ENCODE measurements at places on chromosomes 12 and 14.

DNA sequence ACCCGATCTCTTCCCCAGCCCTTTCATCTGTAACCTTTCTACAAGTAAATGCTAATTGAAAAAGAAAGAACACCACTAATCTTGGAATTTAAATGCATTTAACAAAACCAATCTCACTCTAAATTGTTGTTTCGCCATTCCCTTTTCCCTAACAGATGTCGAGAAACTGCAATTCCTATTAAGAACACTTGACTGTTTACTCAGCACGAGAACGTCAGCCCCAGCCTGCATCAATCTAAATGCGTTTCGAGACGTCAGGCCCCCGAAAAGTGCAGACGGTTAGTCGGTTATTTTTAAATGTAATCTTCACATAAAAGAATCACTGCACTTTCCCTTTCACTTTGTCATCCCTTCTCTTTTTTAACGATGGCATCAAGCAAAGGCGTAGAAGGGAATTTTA is 837.6 kb downstream of the VRK1 start:
- DNase-seq = no peak

DNA sequence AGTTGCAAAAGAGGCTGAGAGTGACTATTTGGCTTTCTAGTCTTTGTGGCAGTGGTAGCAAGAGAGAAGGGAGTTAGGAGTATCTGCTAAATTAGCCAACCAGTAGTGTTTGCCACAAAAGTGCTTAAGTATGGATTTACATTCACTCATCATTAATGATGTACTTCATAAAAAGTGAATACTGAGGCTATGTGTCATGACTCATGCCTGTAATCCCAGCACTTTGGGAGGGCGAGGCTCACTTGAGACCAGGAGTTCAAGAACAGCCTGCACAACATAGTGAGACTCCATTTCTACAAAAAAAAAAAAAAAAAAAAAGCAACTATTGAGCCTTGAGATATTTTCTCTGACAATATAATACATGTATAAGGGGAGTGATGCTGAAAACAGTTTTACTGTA is 36.8 kb downstream of the CCDC177 start:
- DNase-seq = no peak

- DNase-seq = no peak
These were observed 1.3 kb downstream of the LRRK2 start for GRCh38 chr12:40225984-40226602.

DNA sequence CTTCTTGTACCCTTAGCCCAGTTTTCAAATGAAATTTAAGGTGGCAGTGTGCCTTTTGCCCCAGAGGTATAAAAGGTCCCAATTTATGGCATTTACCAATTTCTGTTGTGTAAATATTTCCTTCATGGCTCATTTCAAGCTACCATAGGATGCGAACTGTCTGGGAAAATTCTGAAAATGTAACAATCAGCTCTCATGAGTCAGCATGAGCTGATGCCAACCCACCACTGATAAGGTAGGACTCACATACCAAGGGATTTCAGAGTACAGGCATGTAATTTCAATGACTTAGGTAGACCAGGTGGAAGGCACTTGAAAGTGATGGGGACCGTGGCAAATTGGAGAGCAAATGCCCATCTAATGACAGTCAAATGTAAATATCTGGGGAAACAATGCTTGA is 169.5 kb downstream of the TTC8 start:
- DNase-seq = no peak

- no peak for DNase-seq
These were observed 421.9 kb upstream of the PRICKLE1 start for GRCh38 chr12:43011383-43011926.

DNA sequence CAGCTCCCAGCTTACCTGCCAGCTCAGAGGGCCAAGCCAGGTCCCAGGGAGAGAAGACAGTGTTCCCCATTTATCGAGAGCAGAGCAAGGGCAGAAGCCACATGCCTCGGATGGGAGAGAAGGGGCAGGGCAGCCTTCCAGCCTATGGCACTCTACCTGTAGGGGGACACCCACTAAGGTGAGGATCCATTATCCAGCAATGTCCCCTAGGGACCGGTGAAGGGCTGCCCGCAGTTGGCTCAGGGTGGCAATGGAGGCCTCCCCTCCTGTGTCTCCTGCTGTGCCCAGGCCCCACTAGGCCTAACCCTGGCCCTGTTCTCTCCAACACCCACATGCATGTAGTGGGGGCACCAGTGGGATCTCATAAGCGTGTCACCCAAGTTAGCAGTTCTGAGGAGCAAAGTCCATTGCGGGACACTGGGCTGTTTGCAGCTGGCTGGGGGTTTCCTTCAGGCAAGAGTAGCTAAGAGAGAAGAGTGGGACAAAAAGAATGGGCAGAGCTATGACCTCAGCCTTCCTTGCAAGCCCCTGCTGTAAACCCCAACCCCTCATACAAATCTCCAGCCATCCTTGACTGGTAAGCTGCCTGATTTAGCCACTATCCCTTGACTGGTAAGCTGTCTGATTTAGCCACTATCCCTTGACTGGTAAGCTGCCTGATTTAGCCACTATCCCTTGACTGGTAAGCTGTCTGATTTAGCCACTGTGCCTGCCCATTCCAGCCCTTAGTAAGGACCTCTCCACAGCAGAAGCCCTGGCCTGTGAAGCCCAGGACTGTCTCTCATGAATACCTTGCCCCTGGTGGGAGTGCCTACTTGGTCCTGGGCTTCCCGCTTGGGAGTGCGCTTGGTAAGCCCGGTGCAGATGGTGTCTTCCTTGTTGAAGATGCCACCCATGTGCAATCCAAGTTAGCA is 5.2 kb upstream of the ASB2 start:
- no peak for DNase-seq

DNA sequence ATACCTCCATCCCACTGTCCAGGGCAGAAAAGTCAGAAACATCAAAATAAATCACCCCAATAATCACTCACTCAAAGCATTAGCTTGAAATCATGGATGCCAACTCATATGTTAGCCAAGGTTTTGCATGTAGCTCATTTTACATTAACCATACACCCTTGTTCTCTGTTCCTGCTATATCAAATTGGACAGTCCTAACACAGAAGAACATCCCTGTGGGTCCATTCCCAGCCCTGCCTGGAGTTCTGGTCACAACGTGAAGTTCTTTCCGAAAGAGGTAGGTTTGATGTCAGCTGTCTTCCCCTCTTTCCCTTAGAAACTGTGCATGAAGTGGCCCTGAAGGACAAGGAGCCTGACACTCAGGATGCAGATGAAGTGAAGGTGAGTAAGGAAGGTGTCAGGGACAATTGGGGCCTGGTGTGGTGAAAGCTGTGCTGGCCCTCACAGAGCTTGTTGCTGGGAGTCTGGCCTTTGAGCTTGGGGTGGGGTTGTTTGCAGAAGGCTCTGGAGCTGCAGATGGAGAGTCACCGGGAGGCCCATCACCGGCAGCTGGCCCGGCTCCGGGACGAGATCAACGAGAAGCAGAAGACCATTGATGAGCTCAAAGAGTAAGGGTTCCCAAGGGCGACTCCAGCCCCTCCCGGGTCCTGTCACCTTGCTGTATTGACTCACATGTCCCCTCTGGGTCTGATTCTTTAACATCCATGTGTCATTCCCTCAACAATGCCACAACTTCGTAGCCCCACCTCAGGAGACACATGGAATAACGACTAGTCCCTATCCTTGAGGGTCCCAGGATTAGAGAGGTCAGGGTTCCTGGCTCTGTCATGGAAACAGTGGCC is 15.0 kb upstream of the PIP4K2C start:
- no peak for DNase-seq

GRCh38 chr14:76607510-76607909 is 153.8 kb upstream of the VASH1 start:
- no peak for DNase-seq

DNA sequence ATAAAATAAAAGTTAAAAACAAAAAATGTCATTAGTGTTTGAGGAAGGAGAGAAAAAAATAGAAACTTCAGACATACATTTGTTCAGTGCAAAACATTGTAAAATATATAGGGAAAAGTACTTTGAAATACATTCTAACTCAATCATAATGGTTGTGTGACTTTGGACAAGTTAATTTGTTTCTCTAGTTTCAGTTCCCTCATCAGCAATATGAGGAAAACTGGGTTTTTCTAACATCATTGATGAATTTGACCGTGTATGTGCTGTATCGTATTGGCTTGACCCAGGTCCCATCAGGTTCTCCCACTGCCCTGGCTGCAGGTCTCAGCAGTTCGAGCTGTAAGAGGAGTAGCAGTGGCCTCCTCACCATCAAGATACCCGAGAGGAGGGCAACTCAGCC is 173.9 kb upstream of the ATF7IP start:
- no peak for DNase-seq

DNA sequence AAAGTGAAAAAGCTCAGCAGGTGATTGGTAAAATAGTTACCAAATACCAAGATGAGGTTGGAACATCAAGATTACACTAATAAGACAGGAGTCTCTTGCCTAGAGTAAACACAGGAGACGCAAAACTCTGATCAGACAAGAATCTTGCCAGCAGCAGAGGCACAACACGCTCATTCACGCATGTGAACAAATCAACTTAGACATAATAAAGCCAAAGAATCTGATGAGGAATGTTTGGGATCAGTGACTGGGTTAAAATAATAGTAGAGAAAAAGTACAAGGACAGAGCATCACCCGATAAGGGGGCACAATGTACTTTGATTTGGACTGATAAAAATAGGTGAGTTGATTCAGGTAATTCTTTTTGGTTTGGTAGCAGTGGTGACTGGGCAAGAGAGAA is 159.5 kb upstream of the GRIP1 start:
- DNase-seq = no peak
